ENCODE measurements at places on chromosomes 16 and 17.

DNA sequence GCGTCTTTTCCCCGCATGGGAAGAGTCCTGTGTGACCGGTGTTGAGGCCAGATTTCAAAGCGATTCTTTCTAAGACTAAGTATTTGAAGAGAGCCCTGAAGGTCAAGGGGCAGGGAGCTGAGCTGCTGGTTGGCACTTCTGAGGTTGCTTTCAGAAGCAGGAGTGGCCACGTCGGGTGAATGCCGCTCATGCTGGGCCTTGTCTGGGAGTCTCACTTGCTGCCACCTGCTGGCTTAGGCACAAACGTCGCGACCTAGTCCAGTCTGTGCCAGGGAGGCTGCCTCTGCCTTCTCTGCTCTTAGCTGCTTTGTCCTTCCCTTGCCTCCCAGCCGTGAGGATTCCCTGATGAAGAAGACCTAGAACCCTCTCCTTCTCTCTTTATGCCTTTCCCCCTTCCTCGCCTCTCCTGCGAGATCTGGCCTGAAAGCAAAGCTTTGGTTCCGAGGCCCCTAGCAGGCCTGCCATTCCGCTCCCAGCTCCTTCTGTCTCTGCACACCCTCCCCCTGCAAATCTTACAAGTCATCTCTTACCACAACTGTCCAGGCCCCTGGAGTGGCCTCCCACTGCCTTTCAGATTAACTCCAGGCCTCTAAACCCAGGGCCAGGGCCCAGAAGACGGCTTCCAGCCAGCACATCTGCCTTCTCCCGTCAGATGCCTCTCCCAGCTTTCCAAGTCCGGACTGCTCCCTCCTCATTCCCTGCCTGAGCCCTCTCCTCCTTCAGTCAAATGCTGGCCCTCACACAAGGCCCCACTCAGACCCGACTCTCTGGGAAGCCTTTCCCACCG is 11.4 kb downstream of the CTNS start:
- DNase-seq: no peak

DNA sequence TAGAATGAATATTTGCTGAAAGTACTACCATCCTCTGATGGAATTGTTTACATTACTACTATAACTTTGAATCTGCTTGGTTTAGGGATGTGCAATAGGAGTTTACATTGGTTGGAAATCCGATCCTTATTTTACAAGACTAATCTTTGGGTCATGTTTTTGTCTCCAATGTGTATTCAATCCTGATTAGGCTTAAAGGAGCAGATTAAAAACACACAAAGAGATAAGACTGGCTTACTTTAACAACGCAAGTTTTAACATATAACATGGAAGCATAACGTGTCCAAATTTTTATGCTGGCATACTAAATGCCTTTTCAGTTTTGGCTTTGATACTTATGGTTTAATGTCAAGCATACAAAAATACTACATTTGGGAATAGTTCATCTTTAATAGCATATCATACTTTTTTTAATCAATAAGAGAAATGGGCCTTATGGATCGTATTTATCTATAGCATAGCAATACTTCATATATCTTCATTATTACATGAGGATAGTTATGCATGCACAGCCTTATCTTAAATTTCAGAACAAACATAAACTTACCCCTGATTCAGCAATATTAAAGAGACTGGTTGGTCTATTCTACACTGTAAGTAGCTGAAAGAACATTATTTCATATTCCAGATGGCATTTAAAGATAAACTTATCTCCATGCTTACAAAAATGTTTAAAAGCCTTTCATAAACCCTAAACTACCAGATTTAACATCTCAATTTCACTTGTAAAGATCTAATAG is 69.9 kb upstream of the NACA2 start:
- DNase-seq: no peak

GRCh38 chr16:67922740-67923139 is 8.9 kb downstream of the CTRL start:
- DNase-seq: no peak

DNA sequence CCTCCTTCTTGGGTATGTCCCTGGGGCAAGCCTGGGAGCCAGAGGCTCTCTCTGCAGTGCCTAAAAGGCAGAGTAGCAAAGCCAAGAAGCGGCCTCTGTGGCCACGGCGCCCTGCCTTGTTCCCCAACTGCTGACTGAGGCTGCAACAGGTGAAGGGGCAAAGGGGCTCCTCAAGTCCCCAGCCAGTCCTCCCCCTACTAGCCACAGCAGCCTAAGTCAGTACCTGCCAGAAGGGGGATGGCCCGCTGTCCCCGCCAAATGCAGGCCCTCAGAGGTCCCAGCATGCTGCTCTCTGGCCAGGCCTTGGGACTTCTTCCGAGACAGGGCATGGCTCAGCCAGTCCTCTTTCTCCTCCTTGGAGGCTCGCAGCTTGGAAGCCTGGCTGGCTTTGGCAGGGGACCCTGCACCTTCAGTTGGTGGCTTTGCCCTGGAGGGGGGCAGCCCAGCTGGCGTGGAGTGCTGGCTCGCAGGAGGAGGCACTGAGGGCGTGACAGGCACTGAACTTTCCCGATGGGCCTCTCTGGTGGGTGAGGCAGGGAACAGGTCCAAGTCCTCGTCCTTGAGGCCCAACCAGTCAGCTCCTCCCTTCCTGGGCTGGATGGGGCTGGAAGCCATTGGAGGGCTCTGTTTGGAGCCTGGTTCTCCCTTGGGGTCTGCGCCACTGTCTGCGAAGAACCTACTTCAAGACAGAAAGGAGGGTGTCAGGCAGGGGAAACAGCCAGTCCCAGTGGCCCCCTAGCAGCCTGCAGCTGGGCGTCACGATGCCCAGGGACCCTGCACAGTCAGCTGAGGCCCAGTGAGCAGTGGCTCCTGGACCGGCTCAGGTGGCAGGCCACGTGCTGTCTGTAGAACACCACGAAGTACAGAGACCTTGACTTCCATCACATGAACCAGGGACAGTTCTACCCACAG is 17.6 kb downstream of the FBF1 start:
- no peak for DNase-seq

GRCh38 chr17:81164371-81165245 is 699 bp upstream of the PVALEF start:
- DNase-seq: no peak

DNA sequence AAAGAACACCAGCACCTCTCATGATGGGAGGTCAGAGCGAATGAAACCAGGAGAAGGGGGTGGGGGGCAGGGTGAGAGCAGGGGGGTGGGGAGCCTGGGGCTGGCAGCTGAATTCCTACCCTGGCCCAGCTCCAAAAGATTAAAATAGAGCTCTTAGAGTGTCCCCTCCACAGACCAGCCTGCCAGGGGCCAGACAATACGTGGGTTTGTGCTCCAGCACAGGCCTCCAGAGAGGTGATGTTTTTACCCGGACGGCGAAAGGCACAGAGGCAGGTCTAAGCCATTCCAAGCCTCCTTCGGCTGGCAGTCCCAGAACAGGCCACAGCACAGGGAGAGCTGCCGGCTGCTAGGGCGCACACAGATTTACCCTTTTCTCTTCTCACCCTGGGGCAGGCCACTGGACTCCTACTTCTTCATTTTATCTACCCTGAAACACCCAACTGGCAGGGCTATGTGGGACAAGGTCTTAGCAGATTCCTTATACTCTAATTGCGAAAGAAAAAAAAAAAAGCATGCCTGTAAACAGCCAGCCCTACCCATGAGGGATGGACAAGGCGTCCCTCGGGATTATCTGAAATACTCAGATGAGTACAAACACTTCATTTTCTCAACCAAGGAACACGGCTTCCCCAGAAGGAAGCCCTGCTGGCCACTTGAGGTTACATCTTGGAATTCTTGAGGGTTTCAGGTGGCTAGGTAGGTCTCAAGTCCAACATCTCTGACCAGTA is 71.9 kb upstream of the NOG start:
- no peak for DNase-seq

DNA sequence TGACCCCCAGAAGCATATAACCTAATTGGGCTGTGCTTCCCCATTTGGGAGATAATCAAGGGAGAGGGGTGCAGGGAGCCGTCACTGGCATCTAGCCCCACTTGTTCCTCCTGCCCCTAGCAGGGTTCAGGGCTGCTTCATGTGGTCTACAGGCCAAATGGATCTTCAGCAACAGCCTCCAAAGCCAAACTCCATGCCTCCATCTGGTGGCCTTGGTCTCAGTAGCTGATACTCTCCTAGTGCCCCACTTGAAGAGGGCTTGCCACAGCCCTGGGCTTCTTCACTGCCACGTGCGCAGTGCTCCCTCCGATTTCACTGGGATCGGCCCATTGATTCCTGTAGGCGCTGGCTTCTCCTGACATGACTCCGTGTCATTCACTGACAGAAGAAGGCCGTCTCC is 24.6 kb downstream of the LYRM9 start:
- no peak for DNase-seq

DNA sequence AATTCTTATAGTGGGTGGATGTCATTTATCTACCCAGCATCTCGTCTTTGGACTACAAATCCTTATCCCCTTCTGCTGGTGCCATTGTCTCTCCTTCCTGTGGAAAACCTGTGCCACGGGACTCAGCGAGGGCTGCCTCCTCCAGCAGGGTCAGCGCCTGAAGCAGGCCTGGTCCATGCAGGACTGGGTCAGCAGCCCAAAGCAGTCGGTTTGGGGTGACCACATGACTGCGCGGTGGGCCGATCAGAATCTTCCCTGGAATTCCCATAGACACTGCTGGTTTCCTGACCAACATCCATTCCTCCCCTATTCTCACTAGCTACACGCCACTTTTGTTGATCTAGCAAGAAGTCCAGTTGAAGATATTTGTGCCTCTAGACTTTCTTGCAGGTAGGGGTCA is 26.9 kb downstream of the RPRML start:
- no peak for DNase-seq

GRCh38 chr16:3948378-3948995 is 68.0 kb upstream of the CREBBP start:
- DNase-seq: no peak

DNA sequence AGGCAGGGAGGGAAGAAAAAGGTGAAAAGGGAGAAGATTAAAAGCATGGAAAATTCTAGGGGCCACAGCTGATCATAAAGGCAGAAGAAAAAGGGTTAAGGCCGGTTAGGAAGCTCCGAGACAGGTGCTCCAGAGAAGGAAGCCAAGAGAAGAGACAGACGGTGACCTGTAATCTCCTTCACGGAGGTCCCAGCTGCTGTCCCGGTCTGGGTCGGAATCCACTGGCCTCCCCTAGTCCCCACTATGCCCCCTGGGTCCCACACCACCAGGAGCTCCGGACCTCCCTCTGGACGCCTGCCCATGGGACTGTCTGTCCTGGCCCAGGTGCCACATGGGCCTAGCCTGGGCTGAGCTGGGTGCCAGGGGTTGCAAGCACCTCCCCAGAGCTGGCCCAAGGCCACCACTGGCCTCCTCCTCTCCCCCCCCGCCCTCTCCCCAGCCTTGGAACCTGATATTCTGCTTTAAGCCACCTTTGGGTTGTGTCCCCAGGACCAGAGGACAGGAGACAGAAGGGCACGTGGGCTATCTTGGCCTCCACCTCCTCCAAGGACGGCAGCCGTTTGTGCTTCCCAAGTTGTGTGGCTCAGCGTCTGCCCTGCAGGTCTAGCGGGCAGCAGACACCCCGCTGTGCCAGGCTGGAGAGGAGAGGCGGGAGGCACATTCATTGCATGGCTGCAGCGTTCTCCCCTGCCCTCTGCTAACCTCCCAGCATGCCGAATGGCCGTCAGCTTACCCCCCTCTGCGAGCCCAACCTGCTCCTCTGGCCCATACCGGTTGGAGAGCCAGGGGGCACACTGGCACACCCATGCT is 102.4 kb downstream of the ENGASE start:
- no peak for DNase-seq

DNA sequence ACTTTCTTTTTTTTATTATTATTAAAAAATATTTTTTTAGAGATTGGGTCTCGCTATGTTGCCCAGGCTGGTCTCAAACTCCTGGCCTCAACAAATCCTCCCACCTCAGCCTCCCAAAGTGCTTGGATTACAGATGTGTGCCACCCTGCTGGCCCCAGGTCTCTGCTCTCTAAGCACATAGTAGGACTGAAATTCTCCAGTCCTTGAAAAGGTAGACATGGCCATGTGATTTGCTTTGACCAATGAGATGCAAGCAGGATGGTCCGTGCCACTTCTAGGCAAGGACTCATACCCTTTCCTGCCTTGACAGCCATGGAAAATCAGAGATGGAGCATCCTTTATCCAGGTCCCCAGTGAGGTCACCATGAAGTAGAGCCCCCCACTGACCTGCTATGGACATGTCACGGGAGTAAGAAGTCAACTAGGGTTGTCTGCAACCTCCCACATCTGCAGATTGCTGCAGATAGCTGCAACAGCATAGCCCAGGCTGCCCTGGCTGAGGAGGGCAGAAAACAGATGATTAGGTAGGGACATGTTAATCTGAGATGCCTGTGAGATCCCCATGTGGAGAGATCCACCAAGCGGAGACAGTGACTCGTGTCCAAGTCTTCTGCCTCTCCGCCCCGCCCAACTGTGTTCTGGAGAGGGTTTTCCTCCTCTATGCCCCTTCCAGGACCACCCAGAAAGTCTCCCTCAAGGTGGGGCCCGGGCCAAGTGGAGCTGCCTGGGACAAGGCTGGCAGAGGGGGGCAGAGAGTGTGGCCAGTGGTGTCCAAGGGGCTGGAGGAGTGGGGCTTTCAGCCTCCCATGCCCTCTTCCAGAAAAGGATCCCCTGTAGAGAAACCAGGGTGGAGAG is 11.0 kb downstream of the GSG1L start:
- no peak for DNase-seq

DNA sequence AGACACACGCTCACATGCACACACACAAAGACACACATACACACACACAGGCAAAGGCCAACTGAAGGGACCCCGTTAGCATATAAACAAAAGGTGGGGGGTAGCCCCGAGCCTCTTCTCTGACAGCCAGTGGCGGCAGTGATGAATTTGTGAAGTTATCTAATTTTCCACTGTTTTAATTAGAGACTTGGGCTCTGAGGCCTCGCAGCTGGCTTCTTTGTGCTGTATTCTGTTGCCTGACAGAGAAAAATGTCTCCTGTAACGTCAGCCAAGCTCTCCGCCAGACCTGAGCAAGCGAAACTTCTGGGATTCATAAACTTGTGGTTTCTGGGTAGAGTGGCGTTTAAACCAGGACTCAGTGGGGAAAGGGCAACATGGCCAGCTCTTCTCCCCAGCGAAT is 113.9 kb upstream of the FOXF1 start:
- DNase-seq: peak; percentile 72

DNA sequence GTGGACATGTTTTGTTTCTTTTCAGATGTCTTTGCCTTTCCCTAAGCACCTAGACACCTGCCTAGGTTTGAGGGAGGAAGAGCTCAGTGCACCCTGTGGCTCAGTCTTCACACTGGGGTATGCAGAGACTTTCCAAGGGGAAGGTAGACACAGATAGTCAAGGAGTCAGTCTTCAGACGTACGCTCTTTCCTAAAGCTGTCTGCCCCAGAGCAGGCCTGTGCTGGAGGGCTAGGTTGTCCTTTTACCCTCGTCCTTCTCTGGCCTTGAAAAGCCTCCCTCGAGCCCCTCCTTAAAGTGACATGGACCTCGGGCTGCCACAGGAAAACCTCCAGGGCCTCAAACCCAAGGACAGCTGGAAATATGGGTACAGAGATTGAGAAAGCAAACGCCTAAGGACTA is 103.7 kb downstream of the AATF start:
- no peak for DNase-seq

GRCh38 chr17:57550016-57550415 is 195.1 kb downstream of the CCDC182 start:
- no peak for DNase-seq

GRCh38 chr17:68627956-68628575 is 26.9 kb upstream of the FAM20A start:
- no peak for DNase-seq

Measured in fibroblast of skin of left biceps (primary cell).